NCI-H1092 (cell line): ENCODE measurements at places on chromosomes 11 and 22.

GRCh38 chr22:26432619-26433311 is 3.7 kb downstream of the ASPHD2 start:
- no peak for DNase-seq

GRCh38 chr11:106468086-106468485 is 390.6 kb downstream of the AASDHPPT start:
- no peak for DNase-seq

- no peak for DNase-seq
These were observed at the start of gene GAS2L1 for GRCh38 chr22:29306175-29306834. GAS2L1 (plus strand) TSS chr22:29306650; CDS start chr22:29308106, 1,456 bp downstream.

- DNase-seq, result no peak
These were observed 1.7 kb downstream of the MRGPRD start for GRCh38 chr11:68978931-68979594.

DNA sequence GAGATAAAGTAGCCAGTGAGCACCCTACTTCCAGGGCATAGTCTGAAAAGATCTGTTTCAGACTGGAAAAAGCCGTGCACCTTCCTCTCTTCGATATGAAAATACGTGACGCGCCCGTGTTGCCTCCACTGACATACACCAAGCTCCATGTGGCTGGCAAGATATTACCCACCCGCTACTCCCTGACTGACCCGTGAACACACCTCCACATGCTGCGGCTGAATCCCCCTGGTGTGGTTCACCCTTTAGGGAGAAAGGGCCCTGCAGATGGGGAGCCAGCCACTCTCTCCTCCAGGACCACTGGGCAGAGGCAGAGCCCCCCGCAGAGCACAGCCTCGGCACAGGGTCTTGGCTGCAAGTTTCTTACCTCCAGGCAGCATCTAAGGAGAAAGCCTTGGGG is 245.0 kb downstream of the BRD1 start:
- no peak for DNase-seq

GRCh38 chr22:34804604-34805003 is 261.4 kb upstream of the ISX start:
- DNase-seq, result peak; percentile 31

DNA sequence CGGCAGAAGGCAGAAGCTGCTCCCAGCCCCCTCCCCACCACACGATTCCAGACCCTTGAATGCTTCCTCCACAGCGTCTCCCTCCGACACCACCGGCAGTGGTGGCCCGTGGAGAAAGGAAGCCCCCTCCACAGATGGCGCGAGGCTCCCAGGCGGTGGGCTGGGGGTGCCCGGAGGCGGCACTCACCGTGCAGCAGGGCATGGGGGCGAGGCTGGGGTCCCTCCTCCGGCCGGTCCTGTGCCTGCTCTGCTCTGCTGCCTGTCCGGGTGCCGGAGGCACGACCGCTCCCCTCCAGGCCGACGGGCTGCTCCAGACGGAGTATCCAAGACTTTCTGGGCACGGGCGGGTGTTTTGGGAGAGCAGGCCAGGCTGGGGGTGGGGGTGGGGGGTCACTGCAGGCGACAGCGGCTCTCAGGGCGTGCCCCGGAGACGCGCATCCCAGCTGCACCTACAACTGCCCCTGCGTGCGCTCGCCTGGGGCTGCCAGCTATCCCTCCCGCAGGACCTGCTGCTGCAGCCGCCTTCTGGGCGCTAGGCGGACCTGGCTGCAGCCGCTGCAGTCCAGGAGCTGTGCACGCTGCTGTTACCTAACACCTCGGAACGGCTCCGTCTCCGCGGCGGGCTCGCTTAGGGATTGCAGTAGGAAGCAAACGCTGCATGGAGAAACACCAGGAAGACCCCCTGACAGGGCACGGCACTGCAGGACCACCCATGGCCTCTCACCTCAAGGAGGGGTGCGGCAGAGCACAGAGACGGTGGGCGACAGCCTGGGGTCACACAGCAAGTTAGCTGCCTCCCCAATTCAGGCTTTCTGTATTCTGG is 15.2 kb downstream of the MRGPRG start:
- peak; percentile 16 for DNase-seq
